ENCODE measurements at places on chromosomes 13 and 19.

DNA sequence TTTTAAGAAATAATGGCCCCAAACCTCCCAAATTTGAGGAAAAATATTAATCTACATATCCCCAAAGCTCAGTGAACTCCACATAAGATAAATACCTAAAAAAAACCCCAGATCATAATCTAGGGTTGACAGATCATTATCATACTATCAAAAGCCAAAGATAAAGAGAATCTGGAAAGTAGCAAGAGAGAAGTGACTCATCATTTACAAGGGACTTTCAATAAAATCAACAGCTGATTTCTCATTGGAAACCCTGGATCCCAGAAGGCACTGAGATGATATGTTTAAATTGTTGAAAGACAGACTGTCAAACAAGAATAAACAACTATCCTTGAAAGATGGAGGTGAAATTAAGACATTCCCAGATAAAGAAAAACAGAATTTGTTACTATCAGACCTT, 199.3 kb downstream of the KCNRG start:
- DNase-seq: no peak

GRCh38 chr13:96551546-96551945, 442.7 kb downstream of the OXGR1 start:
- no peak for DNase-seq

- peak; percentile 86 for DNase-seq
Measured at GRCh38 chr19:17797424-17798201, 2.7 kb downstream of the B3GNT3 start.

- DNase-seq: no peak
Measured at GRCh38 chr13:79090552-79091124, 315.4 kb downstream of the RBM26 start.

DNA sequence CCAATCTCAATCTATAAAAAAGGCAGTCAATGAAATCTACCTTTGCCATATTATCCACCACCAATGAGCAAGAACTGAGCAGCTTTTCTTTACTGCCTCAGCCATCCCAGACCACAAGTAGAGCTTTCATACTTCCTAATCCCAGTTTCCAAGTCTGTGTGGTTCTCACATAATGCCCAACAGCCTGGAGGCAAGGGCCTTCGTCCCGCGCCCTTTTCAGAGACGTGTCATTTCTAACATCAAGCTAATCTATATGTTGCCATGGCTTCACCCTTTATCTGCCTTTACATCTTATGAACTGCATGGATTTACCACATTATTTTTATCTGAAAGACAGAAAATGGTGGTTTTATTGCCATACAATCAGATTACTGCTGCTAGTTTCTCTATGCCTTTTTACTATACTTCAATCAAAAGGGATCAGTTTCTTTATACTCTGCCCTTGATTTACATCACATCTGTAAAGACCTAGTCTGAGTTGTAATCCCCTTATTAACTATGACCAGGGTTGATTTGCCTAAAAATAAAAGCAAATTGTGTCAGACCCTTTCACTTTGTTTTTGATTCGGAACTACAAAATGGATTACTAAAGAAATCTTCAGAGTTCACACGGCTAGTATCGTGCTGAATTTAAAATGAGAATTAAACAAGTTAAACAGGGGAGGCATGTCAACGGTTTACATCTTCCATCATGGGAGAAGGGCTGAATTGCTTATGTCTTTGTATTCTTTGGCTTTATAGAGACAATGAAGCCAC, 5.9 kb downstream of the EFNB2 start:
- DNase-seq: no peak
